ENCODE measurements at places on chromosomes 12 and 14.

DNA sequence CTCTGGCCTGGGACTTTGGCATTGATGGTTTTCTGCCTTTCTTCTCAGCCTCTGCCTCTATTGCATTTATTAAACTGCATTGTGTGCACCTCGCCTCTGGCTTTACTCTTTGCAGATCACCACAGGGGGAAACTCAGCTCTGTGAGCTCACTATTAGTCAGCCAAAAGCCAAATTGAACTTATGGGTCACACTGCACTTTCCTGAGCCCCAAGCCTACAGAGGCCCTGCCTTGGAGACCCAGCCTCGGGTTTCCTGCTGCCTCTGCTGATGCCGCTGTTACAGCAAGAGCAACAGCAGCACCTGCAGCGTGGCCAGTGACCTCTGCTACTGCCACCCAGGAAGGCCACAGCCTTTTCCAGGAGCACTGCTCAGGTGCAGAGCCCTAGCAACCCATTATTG is 122.5 kb downstream of the DAD1 start:
- peak; percentile 18 for DNase-seq

DNA sequence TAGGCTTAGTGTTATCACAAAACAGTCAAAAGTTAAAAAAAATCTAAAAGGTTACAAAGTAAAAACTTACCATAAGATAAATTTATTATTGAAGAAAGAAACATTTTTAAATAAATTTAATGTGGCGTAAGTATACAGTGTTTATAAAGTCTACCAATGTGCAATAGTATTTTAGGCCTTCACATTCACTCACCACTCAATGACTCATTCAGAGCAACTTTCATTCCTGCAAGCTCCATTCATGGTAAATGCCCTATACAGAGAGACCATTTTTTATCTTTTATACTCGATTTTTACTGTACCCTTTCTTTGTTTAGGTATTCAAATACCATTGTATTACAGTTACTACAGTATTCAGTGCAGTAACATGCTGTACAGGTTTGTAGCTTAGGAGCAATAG is 124.5 kb downstream of the ANO4 start:
- no peak for DNase-seq

DNA sequence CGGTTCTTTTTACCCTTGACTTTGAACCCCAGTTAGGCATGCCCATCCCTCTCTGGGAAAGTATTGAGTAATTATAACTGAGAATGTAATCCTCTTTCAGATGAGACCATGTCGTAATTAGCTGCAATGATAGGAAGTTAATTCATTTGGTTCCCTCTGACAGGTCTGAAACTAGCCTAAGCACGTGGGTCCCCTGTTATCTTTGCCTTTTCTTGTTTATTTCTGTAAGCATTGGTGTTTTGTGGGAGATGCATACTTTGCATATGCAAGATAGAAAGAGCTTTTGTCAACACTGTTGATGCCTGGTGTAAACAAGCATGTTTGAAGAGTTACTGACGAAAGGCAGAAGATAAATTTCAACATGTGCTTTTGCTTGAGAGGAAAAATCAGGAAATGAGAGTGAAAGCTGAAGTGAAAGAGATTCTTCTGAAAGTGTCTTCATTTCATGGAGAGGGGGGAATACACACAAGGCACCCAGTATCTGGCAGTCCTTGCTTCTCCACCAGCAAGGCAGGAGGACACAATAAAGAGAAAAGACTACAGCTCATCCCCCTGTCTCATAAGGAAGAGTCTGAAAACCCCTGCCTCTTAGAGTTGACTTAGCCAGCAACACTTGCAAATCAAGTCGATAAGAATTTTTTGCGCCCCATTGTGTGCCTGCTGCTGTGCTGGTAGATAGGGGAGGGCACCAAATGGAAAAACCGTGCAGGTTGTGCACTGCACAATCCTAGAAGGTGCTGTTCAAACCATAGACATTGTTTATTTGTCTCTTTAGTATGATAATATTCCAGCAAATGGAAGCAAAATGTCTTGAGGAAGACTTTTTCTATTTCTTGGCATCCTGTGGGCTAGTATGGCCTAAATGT is 77.8 kb downstream of the SLC24A4 start:
- no peak for DNase-seq

DNA sequence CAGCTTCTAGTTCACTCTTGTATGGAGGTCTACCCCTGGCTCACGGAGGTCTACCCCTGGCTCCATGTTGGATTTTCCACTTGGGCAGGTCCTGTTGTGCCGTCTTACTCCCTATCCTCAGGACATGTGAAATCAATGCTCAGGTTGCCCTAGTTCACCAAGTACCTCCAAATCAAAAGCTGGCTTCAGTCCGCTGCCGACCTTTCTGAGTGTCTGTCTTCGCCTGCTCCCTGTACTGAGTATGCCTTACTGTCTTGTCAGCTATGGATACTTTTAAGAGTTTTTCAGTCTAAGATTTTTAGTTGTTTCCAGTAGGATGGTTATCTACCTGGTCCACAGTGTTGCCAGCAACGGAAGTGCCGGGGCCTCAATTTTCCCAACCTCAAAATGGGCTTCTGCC is 40.1 kb upstream of the BCL11B start:
- DNase-seq: no peak

DNA sequence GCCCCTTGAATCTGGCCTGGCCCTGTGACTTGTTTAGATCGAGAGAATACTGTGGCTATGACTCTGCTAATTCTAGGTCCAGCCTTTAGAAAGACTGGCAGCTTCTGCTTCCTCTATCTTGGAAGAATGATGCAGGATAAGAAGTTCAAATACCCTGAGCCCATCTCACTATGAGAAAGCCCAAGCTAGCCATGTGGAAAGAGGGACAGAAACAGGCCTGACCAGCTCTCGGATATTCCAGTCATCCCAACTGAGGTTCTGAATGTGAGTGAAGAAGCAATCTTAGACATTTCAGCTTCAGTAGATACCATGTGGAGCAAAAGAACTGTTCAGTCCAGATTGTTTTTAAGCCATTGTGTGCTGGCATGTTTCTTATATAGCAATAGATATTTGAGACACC is 17.3 kb upstream of the KRR1 start:
- no peak for DNase-seq

- no peak for DNase-seq
These were observed 43.3 kb downstream of the OTOGL start for GRCh38 chr12:80142640-80143039.

DNA sequence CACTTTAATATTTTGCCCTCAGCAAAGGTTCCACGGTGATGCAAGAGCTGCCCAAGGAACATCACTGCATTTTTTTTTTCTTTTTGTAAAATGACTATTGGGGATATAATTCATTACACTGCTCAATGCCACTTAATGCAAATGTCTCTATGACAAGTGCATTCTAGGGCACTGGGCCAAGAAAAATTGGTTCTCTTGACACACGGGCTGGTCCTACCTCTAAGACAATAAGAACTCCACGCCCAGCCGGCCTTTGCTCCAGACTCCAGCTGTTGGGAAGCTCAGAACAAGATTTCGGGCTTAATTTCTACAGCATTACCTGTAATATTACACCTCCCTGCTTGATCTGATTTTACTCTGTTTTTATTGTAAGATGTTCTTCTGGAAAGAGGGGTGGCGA is 48.8 kb upstream of the VRK1 start:
- no peak for DNase-seq

- no peak for DNase-seq
These were observed 63.2 kb downstream of the PRIMA1 start for GRCh38 chr14:93725002-93725582.

DNA sequence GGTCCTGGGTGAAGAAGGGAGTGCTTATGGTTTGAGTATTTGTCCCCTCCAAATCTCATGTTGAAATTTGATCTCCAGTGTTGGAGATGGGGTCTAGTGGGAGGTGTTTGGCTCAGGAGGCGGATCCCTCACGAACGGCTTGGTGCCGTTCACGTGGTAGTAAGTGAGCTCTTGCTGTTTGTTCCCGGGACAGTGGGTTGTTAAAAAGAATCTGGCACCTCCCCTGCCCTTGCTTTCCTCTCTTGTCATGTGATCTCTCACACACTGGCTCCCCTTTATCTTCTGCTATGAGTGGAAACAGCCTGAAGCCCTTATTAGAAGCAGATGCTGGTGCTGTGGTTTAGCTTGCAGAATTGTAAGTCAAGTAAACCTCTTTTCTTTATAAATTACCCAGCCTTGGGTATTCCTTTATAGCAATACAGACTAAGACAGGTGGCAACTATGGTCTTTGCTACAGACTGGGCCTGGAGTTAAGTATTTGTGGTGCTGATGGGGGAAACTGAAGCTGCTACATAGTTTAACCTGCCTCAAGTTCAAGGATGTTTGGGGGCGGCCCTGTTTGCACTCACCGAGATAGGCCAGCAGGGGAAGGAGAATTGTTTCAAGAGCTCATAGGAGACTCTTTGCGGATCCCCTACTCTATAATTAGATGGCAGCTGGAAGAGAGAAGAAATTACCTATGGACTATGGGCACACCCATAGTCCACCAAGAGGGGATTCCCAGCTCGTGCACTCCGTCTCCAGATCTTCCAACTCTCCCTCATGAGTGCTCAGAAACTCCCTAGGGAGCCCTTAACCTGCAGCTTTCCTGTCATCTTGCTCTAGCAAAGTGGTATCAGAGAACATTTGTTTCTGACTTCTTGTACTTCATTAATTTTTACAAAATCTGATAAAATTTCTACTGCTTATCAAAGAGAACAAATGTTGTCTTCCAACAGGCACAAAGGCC is 164.6 kb downstream of the SLC15A5 start:
- DNase-seq: no peak

DNA sequence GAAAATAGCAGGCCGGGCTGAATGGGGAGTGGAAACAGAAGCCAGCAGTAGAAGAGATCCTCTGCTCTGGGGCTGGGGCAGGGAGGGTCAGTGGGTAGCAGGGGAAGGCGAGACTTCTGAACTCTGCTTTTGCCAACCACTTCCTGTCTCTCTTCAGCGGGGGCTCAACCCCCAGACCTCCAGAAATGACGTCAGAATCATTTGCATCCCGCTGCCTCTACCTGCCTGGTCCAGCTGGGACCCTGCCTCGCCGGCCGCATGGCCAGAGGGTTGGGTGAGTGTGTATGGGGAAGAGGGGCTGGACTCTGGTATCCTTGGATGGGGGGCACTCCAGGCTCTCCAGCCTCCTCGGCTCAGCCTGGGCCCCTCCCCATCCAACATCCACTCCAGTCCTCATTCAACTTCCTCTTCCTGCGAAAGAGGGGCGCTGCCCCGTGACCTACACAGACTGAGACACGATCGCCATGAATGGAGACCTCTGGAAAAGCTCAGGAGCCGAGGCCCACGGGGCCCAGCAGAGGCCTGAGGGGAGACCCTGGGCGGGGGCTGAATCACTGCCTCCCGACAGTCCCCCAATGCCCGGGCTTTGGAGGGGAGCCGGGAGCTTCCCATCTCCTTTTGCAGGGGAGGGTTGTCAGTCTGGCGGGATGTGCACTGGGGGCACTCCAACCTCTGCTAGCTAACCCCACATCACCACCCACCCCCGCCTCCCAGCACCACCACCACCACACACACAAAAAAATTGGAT is 458 bp upstream of the HOXC4 start:
- no peak for DNase-seq

DNA sequence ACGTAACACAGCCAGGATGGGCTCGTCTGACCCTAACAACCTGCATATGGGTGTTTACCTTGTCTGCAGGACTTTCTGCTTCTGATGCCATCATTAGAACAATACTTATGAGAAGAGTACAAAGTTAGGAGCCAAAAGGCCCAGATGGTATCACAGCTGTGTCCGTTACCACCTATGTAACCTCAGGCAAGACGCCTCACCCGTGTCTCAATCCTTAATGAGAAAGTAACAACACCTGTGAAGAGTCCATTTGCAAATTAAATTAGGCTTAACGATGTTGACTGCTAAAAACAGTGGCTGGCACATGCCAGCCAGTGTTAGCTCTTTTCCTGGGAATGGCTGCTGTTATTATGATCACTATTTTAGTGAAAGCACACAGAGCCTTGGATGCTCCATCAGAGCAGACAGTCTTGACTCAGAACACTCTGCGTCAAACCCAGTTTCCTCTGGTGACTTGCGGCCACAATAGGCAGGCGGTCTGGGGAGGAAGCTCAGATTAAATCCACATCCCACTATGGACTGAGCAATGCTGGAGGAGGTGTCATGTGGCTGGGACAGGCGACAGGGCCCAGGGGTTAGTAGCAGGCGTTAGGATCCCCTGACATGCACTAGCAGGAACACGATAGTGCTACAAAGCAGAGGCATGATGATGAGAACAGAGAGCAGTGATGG is 125.3 kb downstream of the SLC15A4 start:
- no peak for DNase-seq

- DNase-seq: no peak
These were observed 50.7 kb downstream of the IQSEC3 start for GRCh38 chr12:117311-117710.

- DNase-seq: no peak
These were observed 680 bp downstream of the ASB8 start for GRCh38 chr12:48156652-48157017.

- no peak for DNase-seq
These were observed 103.2 kb downstream of the SLC38A4 start for GRCh38 chr12:46722394-46723185.

DNA sequence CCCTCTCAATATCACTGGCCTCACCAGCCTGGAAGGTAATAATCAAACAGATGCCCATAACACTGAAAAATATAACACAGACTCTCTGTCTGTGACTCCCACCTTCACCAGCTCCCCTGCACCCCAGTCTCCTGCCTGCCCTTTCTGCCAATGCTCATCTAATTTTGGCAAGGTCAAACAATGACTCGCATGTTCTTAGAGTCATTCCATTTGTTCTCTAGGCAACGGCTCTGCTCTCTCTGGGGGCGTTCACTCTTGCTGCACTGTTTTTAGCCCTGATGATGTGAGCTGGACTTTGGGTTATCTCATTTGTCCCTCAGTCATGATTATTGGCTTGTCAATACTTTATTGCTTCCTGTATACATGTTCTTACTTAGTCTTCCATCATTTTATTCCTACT is 691.8 kb downstream of the FLRT2 start:
- DNase-seq: no peak

- no peak for DNase-seq
These were observed 190.6 kb downstream of the GPHN start for GRCh38 chr14:66698503-66698902.
